ENCODE measurements at places on chromosomes 7 and 10.

DNA sequence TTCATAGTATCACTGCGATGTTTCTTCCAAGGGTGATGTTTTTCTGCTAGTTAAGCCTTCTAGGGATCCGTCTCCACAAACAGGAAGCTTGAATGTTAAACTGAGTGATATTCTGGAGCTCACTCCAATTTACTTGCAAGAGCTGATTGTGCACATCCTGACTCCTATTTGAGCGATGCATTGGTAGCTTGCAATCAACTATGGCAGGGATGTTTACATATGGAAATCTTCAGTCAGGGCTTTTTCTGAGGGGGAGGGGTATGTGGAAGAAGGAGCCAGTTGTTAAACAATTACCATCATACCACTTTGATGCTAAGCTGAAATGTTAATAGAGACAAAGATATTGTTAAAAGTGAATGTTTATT, 43.2 kb upstream of the NXPH1 start:
- DNase-seq = no peak

DNA sequence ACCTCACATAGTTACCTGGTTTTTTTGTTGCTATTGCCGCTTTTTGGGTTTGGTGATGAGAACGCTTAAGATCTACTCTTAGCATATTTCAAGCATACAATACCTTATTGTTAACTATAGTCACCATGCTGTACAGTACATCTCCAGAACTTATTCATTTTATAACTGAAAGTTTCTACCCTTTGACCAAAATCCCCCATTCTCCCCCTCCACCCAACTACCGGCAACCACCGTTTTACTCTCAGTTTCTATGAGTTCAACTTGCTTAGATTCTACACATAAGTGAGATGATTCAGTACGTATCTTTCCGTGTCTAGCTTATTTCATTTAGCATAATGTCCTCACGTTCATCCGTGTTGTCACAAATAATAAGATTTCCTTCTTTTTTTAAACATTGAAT, 86.7 kb upstream of the IL6 start:
- no peak for DNase-seq

DNA sequence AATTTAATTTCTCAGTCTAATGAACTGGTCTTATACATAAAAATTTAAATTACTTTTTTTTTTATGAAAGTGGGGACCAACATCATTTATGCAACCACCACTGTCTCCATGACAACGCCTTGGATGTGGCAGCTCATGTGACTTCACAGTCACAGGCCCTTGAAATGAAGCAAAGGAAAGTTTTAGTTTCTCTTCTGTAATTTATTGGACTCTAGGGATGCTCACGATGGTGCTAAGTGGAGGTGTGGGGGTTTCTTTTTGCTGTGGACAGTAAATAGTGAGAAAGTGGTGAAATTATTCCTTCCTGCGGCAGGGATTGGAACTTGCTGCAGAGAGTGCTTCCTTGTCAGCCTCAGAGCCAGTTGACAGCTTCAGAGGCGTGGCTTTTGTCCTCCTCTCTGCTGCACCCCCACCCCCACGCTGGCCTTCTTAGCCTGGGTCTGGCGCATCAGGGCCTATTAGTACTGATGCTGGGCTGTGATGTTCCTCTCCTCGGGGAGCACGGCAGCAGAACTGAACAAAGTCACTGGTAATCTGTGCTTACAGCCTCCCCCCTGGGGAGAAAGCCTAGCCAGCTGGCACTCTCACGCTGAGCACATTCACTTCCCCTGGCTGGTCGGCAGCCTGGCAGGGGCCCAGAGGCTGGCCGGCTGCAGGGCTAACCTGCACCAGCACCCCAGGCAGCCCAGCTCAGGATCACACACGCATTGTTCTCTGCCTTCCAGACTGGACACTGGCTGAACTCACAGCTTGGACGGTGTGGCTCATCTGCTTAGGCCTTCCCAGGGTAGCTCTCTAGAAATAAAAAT, 517.5 kb upstream of the GALNT17 start:
- DNase-seq = no peak

- DNase-seq = no peak
Observed at GRCh38 chr10:86953747-86954680, 3.4 kb downstream of the MMRN2 start.

GRCh38 chr7:75892634-75893272, 13.9 kb downstream of the RHBDD2 start:
- DNase-seq = no peak

- DNase-seq = no peak
Observed at GRCh38 chr10:26441491-26442214, 3.5 kb downstream of the APBB1IP start.

DNA sequence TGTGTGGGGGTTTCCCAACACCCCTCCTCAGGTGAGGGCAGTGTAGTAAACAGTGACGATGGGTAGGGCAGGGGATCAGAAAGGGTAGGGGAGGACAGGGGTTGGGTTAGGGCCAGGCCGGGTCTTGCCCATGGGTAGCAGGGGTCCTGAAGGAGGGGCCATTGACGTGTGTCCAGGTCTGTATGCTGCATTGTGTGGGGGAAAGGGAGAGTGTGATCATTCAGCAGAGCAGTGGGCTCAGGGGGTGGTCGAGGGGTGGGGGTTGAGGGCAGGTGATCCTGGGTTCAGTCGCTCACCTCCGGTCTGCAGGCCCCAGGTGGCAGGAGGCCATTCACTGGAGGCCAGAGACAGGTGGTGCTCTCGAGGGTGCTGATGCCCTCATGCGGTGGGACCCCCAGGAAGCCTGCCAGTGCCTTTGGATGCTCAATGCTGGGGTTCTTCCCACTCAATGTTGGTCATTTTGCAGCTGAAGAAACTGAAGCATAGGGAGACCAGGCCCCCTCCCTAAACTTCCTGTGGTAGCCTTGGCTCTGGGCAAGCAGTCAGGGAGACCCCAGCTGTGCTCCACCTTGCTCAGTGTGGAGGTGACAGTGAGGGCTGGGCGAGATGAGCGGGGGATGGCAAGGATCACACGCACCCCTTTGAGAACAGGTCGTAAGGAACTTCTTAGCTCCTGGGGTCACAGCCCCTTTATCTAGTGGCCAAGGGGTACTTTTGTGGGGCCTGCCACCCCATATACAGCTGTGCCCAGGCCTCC, 48.8 kb upstream of the CAMK2B start:
- no peak for DNase-seq

GRCh38 chr7:135001390-135002165, 15.3 kb downstream of the AGBL3 start:
- DNase-seq = no peak

- no peak for DNase-seq
Observed at GRCh38 chr10:80110986-80111385, 21.5 kb upstream of the PLAC9 start.

GRCh38 chr7:77222065-77222464, 22.4 kb upstream of the FGL2 start:
- DNase-seq = no peak

GRCh38 chr7:88758381-88759229, 895 bp upstream of the ZNF804B start:
- DNase-seq = no peak

DNA sequence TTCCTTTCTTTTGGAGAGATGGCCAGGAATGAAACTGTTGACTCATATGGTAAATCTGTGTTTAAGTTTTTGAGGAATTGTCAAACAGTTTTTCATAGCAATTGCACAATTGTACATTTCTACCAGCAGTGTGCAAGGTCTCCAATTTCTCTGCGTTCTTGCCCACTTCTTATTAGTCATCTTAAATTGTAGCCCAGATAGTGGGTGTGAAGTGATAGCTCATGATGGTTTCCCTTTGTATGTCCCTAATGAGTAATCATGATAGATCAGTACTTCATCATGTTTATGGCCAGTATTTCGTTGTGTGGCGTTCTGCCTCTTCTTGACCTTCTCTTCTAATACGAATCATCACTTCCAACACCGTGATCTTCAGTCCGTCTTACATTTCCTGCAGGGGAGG, 136.3 kb downstream of the DOCK1 start:
- DNase-seq = no peak

DNA sequence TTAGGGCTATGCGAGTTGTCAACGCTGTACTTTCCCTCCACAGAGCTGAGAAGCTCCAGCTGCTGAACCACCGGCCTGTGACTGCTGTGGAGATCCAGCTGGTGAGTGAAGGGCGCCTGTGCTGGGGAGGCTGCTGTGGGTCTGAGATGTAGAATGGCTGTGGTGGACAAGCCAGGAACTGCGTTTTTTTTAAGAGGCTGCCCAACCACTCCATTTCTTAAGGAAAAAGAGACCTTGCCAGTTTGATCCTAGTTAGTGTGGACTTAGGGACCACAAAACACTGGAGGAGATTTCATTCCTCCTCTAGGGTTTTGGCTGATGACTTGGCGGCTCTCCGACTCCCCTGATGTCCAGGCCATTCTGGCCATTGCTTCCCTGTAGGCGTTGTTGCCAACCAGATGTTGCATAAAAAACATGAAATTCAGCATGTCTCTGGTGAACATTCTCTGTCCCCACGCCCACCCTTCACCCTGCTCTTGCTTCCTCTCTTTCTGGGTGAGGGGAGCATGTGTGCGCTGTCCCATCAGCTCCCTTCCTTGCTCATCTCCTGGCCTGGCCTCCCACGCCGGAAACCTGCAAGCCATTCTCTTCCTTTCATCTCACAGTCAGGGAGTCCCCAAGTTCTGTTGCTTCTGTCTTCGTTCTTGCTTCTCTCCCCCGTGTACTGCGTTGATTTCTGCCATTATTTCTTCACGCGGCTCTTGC, 30.9 kb downstream of the CRCP start:
- no peak for DNase-seq

DNA sequence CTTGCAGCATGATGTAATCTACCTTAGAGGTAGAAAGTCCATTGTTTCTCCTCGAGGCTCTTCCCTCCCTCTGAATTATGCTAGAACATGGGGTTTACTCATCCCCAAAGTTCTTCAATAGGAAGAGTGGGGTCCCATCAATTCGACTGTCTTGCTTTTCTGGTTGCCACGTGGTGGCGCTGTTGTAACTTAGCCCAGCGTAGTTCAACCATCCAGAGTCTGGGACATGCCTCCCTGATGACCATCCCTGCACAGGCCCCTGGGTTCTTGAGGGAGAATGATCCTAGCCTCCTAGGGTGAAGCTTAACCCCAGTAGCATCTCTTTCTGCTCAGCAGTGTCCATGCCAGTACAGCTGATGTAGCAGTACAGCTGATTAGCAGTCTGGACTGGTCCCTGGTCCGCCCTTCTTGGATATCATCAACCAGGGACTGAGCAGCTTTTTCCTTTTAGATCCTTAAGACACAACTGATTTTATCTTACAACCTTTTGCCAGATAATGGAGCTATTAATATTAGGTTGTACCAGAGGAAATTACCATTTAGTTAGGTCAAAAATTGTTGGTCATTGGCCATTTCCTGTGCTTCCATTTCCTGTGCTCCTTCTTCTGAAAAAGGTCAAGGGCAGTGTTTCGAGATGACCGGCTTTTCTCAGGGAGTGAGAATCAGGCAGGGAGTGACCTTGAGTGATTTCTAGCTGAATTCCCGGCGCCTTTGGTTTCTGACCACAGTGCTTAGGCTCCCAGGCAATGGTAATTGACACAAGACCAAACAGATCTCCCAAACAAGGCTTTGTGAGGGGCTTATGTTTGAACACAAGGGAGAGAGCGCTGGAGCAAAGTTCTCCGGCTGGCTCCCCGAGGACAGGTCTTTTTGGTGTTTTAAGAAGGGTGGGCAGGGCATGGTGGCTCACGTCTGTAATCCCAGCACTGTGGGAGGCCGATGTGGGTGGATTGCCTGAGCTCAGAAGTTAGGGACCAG, 65.4 kb downstream of the TACC2 start:
- DNase-seq = no peak

DNA sequence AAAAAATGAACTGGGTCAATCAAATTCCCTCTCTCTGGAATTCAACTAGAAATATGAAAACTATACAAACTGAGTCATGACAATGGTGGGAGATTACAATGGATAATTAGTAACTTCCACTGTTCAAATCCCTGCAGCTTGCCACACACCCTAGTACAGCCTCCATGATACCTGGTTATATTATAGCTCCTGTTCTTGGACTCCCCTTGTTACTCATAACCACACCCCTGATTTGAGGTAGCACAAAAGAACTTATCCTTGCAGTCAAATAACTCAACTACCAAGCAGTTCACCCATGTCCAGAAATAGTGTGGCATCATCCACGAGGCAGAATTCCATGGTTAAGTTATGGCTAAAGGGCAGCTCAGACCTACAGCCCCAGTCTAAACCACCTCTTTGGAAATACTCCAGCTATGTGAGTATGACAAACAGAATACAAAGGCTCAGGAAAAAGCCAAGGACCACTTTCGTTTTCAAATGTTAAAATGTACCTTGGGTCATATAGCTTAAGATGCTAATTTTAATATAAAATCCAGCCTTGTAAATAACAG, 164.7 kb downstream of the CPEB3 start:
- DNase-seq = no peak

GRCh38 chr7:98998821-98999725, 120.7 kb downstream of the TRRAP start:
- no peak for DNase-seq

GRCh38 chr7:139917851-139918250, 88.8 kb downstream of the TBXAS1 start:
- DNase-seq = no peak

DNA sequence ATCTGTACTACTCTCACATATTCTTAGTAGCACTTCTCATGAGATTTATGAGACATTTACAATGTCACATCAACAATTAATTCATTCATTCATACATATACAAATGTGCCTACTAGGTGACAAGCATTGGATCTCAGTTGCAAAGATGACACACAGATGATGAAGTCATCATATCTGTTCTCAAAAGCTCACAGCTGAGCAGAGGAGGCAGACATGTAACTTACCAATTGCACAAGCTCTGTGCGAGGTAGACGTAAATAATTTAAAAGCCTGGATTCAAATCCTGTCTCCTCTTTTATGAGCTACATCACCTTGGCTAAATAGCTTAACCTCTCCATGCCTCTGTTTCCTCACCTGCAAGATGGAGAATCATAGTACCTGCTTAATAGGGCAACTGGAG, 109.4 kb upstream of the FAM133B start:
- no peak for DNase-seq

DNA sequence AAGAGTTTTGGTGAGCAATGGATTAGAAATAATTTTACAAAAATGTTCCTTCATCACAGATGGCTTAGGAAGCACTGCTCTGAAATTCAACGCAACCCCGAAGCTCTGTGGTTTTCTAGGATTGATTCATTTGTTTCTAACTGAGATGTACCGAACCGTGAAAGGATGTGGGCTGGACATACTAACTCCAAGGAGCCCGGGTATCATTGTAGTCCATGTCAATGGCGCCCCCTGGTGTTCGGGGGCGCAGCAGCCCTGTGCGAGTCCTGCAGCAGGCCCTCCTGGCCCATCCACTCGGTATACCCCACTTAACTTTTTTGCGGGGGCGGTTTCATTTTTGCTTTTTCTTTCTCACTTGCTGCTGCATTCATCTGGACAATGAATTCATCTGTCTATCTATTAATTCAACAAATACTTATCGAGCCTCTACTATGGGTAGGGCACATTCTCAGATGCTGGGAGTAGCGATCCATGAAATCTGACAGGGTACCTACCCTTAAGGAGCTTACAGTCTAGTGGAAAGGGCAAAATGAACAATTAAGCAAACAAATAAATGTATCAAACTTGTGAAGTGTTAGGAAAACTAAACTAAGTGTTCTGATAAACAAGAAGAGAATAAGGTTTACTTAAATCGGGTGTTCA, 25.2 kb upstream of the ITPRID1 start:
- no peak for DNase-seq

All from stimulated activated CD8-positive, alpha-beta memory T cell treated with anti-CD3 and anti-CD28 coated beads, Interleukin-4, amount 100 ng/mL, for 1 hour (primary cell).